GM19239 (cell line): ENCODE measurements at places on chromosomes 7 and 10.

DNA sequence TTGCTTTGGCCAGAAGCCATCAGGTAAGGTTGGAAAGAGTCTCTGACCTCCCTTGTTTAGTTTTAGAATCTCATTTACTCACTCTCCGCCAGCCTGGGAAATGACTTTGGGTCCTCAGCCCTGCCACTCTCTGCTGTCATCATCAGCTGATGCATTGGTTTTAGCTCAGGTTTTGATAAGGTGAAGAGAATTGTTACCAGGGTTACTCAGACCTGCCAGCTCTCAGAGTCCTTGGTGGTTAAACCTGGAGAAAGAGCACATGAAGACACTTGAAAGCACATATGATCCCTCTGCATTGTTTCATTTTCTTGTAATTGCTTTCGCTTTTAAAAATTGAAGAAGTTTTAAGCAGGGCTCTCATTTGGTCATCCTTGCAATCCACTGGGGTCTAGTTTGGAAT, 4.0 kb upstream of the CROT start:
- no peak for DNase-seq

GRCh38 chr10:45008524-45009161, 7.9 kb downstream of the ZNF22 start:
- peak; percentile 40 for DNase-seq

- DNase-seq = peak; percentile 22
These were observed 8.9 kb downstream of the DHTKD1 start for GRCh38 chr10:12077580-12078180.

DNA sequence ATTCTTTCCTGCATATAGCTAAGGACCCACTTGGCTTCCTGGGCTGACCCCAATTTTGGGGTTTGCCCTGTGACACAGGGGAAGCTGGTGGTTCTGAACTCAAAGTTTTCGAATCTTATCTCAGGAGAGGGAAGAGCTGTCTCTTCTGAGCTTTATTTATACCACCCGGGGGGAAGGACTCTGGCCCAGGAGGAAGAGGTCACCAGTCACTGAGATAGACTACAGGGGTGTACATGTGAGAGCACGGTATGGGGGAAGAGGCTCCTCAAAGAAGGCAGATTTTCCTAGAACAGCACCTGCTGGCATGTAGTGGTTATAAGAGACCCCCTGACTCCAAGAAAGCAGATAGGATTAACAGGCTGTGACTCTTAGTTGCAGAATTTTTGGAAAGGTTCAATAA, 101.8 kb upstream of the ELMO1 start:
- no peak for DNase-seq

GRCh38 chr10:33010132-33011037, 52.4 kb upstream of the ITGB1 start:
- DNase-seq = no peak
